ENCODE measurements at places on chromosomes 5 and 9.

DNA sequence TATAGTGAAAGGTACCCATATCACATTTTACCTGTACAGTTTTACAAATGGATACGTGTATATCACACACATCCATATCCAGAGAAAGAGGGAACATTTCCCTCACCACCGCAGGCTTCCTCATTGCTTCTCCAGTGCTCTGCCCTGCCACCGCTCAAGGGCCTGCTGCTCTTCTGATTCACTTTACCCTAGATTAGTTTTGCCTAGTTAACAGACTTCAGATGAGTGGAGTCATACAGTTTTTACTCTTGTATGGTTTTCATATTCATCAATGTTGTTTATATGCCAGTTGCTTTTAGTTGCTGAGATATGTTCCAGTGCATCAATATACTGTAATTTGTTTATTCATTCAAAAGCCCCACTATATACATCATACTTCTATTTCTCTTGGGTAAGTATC is 53.9 kb upstream of the POMT1 start:
- no peak for DNase-seq

- no peak for DNase-seq
These were observed 521.5 kb upstream of the WWC1 start for GRCh38 chr5:167769846-167770413.

GRCh38 chr9:105187781-105188180 is 56.7 kb upstream of the SLC44A1 start:
- no peak for DNase-seq

- peak; percentile 24 for DNase-seq
These were observed 25.7 kb downstream of the ZMAT2 start for GRCh38 chr5:140725799-140726471.

- no peak for DNase-seq
These were observed 35.9 kb downstream of the SLC12A7 start for GRCh38 chr5:1075931-1076330.

DNA sequence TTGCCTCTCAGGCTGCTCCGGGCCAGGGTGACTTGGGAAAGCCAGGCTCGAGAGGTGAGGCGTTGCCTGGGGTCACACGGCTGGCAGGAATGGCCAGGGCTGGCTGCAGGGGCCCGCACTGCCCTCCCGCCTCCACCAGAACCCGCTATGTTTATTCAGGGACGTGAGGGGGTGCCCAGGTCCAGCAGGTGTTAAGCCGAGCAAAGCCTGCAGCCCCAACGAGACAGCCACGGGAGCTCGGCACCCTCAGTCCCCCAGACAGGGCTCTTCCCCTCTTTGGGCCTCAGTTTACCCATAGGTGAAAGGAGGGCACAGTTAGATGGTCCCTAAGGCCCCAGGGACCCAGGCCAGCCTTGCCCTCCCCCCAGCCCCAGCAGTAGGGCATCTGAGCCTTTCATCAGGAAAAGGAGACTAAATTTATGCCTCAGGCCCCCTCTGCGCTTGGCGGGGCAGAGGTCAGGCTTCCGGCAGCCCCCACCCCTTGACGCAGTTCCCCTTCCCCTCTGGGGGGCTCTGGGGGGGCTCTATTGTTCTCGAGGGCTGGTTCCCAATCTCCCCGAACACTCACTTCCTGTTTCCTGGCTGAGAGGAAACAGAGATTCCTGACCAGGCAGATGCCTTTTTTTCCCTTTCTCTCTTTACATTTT is 7.1 kb upstream of the EGFL7 start:
- no peak for DNase-seq

GRCh38 chr5:137040641-137041340 is 458.3 kb downstream of the SPOCK1 start:
- no peak for DNase-seq

GRCh38 chr9:86772635-86772993 is 174.7 kb downstream of the GAS1 start:
- DNase-seq, result no peak

GRCh38 chr9:33202552-33203201 is 35.5 kb upstream of the B4GALT1 start:
- DNase-seq, result no peak

DNA sequence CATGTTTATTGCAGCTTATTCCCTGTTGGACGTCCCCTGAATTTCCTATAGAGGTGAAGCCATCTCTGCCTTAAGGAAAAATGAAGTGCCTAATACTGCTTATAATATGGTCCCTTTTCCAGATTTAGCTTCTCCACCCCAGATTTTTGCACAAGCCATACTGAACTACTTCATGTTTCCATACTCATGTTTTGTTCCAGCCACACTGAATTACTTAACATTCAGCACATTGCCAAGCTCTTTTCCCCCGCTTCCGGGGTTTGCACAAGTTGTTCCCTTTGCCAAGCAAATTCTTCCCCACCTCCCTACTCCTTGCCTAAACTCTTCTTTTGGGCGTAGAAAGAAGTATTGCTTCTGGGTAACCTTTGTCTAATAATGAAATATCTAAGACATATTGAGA is 1.7 kb upstream of the CNTRL start:
- DNase-seq, result no peak

DNA sequence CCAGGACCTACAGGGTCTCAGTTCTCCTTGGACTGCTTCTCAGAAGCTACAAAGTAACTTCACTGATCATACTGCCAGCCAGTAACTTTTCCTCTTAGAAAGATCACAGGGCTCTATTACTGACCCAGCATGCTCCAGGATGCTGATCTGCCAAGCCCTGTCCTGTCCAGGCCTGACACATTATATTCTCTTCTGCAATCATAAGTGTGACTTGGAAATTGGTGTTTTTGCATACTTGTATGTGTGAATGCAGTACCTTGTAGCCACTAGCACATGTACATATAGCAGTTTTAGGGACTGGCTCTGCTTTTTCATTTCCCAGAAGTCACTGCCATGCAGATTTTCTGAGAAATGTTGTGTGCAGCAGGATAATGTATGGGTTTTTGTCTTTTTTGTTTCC is 40.1 kb upstream of the CCNH start:
- no peak for DNase-seq

DNA sequence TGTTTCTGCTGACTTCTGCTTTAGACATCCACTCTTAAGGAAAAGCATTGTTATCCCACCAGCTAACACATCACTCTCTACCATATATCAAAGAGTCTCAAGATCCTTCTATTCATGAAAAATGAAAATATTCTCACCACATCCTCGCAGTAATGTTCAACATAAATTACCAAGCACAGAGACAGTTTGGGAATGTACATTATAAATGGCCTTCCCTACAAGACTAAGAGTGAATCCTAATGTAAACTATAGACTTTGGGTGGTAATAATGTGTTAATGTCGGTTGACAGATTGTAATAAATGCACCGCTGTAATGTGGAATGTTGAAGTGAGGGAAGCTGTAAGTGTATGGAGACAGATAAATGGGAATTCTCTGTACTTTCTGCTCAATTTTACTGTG is 27.1 kb upstream of the KCNIP1 start:
- no peak for DNase-seq

DNA sequence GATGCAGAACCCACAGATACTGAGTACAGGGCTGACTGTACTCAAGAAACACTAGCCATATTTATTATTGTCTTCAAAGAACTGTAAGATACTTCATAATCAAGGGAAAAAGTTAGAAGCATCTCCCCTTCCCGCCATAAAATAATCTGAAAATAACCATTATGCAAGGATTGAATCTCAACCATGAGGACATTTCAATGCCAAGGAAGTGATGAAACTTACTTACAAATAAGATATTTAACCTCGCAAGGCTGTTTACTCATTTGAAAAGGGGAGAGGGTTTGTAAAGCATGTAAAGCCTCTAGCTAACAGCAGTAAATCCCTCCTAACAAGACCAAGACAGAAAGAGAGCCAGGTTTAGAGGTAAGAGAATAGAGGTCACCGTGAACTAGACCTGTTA is 6.3 kb downstream of the MYO10 start:
- no peak for DNase-seq

DNA sequence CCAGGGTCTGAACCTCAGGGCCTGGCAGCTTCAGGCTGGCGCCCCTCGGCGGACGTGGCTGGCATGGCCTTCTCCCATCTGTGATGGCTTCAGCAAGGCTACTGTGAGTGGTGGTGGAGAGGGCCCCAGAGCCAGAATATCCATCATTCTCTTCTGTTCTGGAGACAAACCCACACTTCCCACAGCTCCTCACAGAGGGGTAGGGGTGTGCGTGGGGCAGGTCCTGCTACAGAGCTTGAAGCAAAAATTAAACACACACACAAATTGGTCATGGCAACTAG is 9.6 kb downstream of the GPX3 start:
- DNase-seq, result no peak

DNA sequence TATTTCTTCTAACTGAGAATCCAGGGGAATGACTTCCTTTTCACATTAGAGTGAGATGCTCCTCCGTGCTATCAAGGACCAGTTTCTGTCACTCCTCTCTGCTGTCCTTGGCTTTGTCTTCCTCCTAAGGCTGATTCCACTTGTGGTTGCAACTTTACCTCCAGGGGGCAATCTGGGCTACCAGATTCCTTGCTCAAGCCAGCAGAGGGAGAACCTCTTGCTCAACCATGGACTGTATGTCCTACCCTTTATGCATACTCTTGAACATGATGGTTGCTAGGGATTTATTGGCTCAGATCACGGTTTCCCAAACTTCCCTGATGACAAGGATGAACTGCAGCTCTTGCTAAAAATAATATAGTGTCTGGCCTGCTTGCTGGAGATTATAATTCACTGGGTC is 24.0 kb downstream of the NNT start:
- no peak for DNase-seq

DNA sequence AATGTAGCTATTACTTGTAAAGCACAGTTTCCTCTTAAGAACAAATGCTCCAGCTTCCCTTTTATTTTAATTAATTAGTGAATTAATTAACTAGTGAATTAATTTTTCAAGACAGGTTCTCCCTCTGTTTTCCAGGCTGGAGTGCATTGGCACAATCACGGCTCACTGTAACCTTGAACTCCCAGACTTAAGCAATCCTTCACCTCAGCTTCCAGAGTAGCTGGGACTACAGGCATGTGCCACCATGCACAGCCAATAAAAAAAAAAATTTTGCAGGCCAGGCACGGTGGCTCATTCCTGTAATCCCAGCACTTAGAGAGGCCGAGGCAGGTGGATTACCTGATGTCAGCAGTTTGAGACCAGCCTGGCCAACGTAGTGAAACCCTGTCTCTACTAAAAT is 44.1 kb downstream of the FCHO2 start:
- no peak for DNase-seq

DNA sequence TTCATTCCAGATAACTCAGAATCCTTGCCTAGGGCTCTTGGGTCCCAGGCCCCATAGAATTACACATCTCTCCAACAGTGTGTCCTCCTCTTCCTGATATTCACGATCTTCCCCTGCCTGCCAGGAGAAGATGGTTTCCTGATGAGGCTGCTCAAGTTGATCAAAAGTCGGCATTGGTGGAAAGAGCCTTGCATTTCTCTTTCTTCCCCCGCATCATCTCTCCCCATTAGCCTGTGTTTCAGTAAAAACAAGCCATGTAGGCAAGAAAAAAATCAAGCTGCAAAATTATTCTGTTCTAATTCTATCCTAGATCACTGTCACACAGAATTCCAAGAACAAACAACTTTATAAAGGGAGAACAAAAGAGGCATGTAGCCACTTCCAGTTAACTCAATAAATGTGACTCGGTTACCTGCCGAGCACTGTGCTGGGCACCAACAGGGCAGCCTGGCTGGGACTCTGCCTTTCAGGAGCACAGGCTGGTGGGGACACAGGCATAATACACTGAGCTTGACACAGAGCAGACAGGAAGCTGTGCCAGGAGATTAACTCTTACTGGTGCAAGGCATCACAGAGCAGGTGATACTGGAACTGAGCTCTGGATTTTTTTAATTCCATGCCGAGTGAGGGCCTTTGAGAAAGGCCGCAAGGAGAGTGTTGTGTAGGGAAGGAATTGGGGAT is 25.6 kb downstream of the TMOD1 start:
- no peak for DNase-seq

DNA sequence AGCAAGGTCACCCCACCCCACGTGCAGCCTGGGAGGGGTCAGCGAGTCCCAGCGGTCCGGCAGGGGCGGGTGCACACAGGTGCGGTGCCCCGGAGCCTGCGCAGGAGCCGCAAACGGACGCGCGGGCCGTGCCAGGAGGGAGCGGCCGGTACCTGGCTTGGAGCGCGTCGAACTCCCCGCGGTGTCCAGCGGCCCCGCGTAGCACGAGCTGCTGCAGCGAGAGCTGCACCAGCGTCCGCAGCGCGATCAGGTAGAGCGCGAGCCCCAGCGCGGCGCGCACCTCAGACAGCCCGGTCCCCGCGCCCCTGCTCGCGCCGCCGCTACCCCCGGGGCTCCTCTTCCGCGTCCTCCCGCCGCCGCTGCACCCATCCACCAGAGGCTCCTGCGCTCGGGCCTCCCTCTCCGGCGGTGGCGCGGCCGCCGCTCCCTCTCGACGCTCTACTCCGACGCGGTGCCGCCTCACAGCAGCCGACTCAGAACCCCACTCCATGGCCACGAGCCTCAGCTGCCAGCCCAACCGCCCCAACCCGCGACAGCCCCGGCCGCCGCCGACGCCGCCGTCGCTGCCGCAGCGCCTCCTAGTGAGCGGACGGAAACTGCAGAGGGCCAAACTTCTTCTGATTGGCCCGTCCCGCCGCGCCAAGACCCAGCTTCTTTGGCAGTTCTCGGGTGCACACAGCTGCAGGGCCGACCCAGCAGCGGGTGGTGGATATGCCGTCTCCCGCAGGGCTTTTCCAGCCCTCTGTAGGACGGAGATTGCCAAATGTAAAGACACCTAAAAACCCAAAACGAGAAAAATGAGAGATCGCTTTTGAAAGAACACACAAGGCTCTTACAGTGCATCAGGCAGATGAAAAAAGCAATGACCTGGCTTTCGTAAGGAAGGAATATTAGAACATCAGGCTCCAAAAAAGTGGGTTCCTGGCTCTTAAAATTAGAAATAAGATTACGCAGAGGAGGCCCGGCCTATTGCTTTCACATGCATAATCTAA is at the start of gene ERMP1:
Gene ERMP1 (minus strand): TSS at position 580 of the 992 bp plus-strand sequence. CDS start 90 bp downstream, at position 490.
- DNase-seq, result peak; percentile 54

DNA sequence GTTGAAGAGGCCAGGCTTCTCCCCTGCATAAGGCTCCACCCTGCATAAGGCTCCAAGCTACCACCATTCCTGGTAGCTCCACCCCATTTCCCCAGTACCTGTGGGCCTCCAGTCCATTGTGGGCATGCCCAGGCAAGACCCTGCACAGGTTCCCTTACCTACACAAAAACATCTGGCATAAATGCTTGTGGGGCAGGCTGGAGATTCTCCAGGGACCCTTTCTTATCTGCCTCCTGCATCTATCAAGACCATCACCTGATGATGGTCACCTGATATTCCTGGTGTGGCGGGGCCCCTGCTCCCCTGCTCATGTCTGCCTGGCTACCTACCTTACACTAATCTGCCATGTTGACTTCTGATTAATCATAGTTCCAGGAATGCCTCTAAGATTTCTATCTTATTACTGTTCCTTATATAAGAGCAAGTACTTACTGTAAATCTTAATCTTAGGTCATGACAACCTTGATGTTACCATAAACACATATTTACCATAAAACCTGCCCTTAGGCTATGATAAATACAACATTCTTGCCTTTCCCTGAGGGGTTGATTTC is 41.0 kb downstream of the FGD3 start:
- DNase-seq, result no peak

GRCh38 chr5:81292130-81292529 is 9.3 kb upstream of the ZCCHC9 start:
- DNase-seq, result no peak
